ENCODE measurements at places on chromosomes 2 and 18.
A peak's percentile ranks its signal among the peaks of the same experiment; 100 is the strongest.

DNA sequence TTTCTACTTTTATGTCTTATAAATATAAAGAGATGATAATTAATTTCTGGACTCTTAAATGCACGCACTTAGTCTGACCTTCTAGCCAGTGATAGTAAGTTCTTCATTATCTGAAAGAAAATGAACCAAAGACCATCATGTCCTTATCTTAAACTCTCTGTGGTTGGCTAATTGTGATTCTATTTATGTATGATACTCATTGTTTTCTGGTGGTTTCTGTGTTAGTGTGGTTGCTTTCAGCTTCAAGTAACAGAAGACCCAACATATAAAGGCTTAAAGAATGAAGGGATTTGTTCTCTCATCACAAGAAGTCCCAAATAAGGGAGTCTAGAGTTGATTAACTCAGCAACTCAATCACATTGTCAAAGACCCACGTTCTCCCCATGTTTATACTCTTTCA lies 225.2 kb upstream of the TANK start:
- DNase-seq = no peak

DNA sequence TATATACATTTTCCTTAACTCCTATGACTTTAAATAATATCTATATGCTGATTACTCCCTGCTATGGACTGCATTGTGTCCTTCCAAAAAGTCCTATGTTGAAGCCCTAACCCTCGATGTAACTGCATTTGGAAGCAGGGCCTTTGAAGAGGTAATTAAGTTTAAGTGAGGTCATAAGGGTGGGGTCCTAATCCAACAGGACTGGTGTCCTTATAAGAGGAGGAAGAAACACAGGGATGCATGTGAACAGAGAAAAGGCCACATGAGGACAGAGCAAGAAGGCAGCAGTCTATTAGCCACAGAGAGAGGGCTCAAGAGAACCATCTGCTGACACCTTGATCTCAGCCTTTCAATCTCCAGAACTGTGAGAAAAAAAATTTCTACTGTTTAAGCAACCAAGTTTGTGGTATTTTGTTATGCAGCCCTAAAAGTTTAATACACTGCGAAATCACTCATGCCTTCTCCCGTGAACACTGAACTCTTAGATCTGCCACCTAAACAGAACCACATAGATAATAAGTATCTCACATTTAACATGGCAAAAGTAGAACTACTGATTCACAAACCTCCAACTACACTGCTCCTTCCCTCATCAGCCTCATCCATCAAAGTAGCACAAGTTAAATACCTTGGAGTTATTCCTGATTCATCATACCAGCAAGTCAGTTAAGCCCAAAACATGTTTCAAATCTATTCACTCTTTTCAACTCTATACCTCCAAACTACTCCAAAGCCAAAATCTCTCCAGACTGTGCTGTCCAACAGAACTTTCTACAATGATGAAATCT lies 65.4 kb downstream of the HIBCH start:
- no peak for DNase-seq

GRCh38 chr2:85132397-85132796 lies 795 bp upstream of the TCF7L1 start:
- no peak for DNase-seq

GRCh38 chr2:240925191-240925567 lies 19.0 kb downstream of the CROCC2 start:
- DNase-seq = no peak

DNA sequence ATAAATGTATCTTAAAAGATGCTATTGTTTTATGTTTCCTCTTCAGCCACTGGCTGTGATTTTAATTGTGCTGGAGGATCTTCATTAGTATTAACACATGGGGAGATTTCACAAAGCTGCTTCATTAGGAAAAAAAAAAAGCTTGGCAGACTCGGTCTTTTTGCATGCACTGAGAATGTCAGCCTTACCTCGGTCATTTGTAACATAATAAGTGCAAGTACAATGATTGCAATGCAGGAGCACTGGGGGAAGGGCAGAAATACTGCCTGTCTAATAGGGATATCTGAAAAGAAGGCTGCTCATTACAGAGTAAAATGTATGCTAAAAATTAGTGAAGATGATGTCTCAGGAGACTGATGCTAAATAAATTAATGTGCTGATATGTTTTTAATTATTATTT lies 1.3 kb upstream of the BAZ2B start:
- no peak for DNase-seq

DNA sequence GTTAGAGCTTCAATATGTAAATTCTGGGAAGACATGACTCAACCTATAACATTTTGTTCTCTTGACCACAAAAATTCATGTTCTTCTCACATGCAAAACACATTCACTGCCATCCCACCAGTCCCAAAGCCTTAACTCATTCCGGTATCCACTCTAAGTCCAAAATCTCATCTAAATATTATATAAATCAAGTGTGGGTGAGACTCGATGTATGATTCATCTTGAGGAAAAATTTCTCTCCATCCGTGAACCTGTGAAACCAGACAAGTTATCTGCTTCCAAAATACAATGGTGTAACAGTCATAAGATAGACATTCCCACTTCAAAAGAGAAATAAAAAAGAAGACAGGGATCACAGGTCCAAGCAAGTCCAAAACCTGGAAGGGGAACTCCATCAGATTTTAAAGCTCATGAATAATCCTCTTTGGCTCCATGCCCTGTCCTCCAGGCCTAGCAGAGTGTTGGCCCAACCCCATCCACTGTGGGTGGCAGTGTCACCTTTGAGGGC lies 101.3 kb downstream of the RAD51AP2 start:
- no peak for DNase-seq

GRCh38 chr2:106561803-106562202 lies 74.6 kb downstream of the CD8B2 start:
- DNase-seq = no peak

DNA sequence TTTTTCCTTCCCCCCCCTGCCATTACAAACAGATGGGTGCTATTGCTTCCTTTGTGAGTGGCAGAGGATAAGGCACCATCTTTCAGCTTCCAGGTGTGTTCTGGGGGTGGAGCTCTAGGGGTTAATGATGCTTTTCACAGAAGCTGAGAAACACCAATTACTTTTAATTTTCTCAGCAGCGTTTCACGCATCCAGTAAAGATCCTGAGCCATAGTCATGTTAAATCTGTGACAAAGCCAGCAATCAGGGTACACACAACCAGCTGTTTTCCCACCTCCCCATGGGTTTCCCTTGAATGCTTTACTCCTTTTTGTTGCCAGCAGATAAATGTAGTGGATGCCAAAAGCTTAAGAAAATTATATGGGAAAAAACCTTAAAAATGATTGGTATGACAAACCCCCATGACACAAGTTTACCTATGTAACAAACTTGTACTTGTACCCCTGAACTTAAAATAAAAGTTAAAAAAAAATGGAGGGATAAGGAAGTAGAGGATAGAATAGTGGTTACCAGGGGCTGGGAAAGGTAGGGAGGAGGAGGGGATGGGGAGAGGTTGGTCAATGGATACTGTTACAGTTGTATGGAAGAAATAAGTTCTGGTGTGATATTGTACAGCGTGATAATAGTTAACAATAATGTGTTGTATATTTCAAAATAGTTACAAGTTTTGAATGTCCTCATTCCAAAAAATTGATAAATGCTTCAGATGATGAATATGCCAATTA lies 70.0 kb downstream of the ACOXL start:
- DNase-seq = no peak

- no peak for DNase-seq
These were observed 3.8 kb upstream of the ATP8B1 start for GRCh38 chr18:57806978-57807285.

- no peak for DNase-seq
These were observed 25.0 kb downstream of the CREG2 start for GRCh38 chr2:101362316-101362715.

GRCh38 chr2:239022437-239023260 lies 174.8 kb downstream of the TWIST2 start:
- no peak for DNase-seq

DNA sequence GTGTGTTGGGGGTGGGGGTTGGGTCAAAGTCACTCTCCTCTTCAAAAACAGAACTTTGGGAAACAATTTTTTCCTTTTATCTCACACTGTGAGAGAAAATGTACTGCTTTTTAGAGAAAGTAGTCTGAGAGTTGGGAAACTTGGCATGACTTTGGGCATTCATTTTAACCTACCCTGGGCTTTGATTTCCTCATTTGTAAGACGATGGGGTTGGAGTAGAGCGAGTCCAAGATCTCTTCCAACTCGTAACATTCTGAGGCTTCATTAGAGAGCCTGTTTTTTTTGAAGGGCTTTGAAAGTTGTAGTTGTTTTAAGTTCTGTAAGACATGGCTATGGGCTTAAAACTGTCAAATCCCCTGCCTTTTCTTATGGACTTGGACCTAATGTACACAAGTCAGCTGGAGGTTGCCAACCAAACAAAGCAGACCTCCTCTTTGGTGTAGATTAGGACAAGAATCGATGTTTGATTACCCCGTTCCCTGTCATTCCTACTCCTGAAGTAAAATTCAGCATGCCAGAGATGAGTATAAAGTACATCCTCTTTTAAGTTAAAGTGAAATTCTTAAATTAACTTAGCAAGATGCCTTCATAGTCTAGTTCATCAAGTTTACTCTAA lies 8.4 kb downstream of the PHLPP1 start:
- no peak for DNase-seq

DNA sequence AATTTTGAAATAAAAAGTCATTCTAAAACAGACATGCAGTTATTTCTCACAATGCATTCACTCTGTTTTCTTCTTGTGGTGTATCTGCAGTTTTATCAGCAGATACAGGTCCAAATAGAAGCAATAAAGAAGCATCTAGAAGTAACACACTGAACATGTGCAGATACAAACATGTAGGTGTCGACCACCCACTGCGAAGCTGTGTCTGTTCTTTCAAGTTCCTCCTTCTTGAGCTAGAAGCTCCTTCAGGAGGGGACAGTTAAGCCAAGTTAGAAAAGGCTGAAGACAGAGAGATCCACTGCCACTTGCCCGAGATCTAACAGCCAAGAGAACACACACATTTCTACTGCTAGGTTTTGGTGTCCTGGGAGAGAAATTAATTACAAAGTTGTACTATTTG lies 30.1 kb downstream of the WDFY1 start:
- no peak for DNase-seq

- no peak for DNase-seq
These were observed 157.3 kb downstream of the CTNNA2 start for GRCh38 chr2:79670198-79670597.

- DNase-seq = peak; percentile 72
These were observed at the start of gene CXCR1 for GRCh38 chr2:218166791-218167190. TSS of gene CXCR1 (minus strand) at chr2:218166962. CDS start at chr2:218165211, 1,751 bp downstream.

GRCh38 chr18:13338318-13338717 lies 119.8 kb downstream of the LDLRAD4 start:
- no peak for DNase-seq

DNA sequence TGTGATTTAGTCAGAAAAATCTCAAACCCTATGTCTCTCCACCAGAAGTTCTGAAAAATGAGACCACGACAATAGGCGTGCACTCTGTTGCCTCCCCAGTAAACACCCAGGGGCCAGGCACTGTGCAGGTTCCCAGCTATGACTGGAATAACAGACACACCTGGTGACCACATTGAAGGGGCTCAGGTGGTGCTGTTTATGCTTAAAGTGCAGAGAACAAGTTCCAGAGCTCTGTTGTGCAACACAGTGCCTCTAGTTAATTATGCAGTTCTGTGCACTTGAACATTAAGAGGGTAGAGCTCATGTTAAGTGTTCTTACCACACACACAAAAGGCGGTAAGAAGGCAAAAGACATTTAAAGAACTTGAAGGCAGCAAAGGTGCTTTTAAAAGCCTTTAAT lies 52.6 kb upstream of the AFF3 start:
- no peak for DNase-seq

GRCh38 chr2:151844211-151844896 lies 16.1 kb upstream of the ARL5A start:
- DNase-seq = no peak

DNA sequence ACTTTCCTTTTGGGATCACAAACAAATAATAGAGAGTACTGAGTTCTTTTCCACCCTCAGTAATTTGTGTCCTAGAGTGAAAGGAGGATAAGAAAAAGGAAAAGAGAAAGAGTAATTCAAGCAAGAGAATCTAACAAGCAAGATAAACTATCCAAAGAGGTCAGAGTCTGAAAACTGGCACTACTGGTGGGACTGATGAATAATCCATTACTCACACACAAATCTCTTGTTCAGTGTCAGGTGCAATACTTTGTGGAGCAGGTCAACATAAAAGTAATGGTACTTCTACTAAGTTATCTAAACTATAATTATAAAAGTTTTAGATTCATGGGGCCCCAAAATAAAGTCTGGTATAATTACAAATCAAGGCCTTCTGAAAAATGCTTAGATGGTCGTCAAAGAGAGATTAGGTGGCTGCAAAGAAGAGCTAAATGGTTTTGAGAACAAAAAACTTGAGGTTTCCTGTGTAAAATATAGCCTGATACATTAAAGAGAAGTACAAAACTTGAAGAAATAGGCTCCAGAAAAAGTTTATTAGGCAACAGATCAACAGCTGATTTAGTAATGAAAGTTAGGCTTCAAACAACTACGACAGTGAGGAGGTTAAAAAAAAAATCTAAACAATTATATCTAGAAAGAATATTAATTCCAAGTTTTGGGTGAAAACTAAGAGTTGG lies 109.4 kb downstream of the BAZ2B start:
- no peak for DNase-seq

- no peak for DNase-seq
These were observed 400.1 kb downstream of the CCDC85A start for GRCh38 chr2:56583796-56584315.

- no peak for DNase-seq
These were observed 1621.3 kb downstream of the SUCLG1 start for GRCh38 chr2:82837588-82838304.

DNA sequence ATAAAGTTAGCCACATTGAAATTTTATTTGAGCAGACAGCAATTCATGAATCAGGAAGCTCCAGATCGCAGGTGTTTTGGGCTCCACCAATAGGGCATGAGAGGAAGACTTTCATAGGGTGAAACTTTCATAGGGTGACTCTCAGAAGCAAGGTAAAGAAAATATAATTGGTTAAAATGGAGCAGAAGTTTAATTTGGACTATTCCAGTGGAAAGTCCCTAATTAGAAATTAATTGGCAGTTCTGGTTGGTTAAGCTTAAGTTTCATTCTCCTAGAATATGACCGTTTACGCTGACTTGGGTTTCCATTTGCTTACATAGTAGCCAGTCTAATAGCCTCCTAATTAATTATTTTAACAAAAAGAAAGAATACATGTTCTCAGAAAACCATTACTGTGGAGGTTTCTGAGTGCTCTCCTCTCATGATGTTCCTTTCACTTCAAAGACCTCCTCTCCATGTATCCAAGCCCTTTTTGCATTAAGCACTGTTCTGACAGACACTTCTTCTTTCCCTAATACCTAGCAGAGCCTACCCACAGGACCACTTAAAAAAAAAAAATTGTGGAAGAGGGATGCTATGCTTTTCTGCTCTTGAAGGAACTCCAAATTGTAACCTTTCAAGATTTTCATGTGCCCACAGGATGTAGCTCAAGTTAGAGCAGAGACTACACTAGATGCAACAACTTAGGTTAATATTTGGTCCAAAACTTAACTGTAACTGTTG lies 99.1 kb downstream of the MREG start:
- DNase-seq = no peak

DNA sequence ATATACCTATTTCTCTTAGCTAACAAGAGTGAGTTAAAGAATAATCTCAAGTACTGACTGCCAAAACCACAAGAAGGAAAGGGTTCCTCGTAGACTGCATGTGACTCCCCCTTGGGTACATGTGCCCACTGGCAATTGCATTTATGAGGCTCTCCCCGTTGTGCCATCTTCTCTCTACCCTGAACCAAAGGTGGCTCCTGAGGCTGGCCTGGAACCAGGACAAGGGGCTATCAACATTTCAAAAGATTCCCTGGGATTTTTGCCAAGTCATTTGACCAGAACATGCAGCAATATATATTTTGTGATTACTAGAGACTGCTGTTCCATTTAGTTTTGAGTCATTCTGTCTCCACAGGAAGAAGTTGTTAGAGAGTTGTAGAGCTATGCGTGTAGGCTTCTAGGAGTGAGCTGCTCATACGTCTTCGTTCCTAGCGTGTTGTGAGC lies 45.8 kb downstream of the LAMA3 start:
- DNase-seq = no peak
